ENCODE measurements at places on chromosomes 13 and 19. TPM values are rescaled to one million over a fixed set of nuclear protein-coding genes. Genes with fewer than 3 reads are reported as not detected.

GRCh38 chr13:74040200-74040599, 94.0 kb downstream of the KLF12 start:
- DNase-seq = peak; percentile 72

The ICAM5 gene
- total RNA-seq = 0.69 TPM

DNA sequence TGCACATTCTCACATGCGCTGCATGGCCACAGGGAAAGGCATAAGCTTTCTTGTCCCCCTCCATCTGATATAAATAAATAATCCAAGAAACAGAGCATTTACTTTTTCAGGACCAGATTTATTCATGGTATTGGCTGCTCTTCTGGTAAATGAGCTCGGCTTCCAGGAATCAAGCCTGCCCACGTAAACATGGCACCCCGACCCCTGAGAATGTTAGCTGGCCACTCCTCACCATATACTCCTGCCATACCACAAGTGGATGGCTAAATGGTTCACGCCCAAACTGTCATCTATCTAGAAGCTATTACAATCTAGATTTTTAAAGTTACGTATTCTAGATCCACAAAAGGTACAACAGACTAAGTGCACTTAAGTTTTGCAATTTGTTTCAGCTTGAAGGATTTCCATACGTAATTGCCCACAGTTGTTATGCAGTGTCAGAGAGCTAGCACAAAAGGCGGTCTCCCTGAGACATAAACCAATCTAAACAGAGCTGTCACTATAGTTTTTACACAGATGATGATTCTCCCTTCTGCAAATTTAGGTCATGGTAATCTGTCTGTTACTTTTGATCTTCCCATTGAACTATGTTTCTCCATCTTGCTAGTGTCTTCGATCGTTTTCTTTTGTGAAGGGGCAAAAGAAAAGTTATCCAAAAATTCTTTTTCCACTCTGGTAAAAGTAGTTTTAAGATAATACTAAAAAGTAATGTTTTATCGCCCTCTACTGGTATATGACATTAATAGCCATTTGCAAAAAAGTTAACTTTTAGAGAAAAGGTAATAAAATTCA, 16.2 kb upstream of the FOXO1 start:
- DNase-seq = no peak

DNA sequence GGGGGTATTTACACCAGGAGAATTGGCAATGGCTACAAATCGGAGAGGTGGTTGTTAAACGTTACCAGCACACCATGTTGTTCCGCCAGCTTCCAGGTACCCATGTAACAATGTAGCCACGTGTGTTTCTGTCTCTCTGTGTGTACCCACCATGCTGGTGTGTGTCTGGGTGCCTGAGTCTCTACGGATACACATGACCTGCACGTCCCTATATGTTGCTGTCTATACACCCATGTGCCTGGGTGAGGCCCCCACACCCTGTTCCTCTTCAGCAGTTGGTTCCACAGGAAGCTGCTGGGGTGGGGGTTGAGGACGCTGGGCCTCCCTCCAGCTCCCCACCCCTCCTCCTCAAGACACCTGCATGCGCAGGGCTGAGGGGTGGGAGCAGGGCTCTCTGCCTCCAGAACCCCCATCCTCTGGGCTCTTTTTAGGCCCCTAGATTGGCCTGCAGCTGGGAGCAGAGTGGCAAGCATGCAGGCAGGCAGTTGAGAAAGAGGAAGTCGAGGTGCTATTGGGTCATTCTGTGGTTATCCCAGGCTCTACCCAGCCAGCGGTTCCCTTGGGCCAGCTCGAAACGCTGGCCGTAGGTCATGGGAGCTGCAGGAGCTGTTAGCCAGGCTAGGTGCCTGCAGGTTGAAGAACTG, at the start of gene ARHGEF18:
Gene ARHGEF18 (plus strand): TSS at position 351 of the 644 bp plus-strand sequence. CDS start 13,954 bp downstream, outside the sequence.
- DNase-seq = no peak

The ZNF729 gene
- total RNA-seq = not detected

The SULT2B1 gene
- 1.1 TPM for total RNA-seq

- DNase-seq = no peak
Measured at GRCh38 chr19:41740415-41741243, 14.7 kb upstream of the CEACAM6 start.

The SULT2A1 gene
- total RNA-seq = not detected

The THSD1 gene
- total RNA-seq = 2.0 TPM

GRCh38 chr13:49976314-49977258, 20.3 kb upstream of the TRIM13 start:
- DNase-seq = peak; percentile 71

DNA sequence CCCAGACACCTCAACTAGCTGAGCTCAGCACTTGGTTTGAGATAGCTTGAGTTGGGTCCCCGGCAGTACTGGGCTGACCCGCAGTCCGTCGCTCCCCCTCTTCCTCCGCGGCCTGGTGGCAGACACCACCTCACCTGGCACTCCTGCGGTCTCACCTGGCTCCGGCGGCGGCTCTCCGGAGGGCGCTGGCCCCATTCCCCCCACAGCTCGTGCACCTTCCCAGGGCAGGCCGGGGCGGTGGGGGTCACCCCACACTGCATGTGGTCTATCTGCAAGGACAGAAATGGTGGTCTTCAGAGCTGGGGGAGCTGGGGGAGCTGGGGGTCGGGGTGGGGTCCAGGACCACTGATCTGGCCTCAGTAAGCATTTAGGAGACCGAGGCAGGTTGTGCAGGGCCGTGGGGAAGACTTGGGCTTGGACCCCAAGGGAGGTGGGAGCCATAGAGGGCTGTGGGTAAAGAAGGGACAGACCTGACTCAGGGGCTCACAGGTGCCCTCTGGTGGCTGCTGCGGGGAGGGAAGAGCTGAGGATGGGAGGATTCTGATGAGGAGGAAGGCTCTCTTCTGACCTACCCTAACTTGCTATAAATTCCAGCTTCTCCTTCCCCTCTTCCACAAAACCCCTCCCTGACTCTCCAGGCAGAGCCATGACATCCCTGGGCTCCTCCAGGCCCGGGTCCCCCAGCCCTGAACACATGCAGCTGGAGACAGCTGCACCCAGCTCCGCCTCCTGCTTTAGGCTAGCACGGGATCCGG, 6.7 kb upstream of the PLIN4 start:
- no peak for DNase-seq

- DNase-seq = peak; percentile 45
Measured at GRCh38 chr13:110137680-110138009, 169.3 kb downstream of the COL4A1 start.

GRCh38 chr13:110407531-110407930, 100.4 kb downstream of the COL4A2 start:
- no peak for DNase-seq

- no peak for DNase-seq
Measured at GRCh38 chr19:39173502-39173991, 23.2 kb upstream of the NCCRP1 start.

The ZNF791 gene
- 29.7 TPM for total RNA-seq

The F7 gene
- not detected for total RNA-seq

The SPACA4 gene
- not detected for total RNA-seq
